ENCODE measurements at places on chromosomes 6 and 20. TPM values are rescaled to one million over a fixed set of nuclear protein-coding genes. Genes with fewer than 3 reads are reported as not detected.

DNA sequence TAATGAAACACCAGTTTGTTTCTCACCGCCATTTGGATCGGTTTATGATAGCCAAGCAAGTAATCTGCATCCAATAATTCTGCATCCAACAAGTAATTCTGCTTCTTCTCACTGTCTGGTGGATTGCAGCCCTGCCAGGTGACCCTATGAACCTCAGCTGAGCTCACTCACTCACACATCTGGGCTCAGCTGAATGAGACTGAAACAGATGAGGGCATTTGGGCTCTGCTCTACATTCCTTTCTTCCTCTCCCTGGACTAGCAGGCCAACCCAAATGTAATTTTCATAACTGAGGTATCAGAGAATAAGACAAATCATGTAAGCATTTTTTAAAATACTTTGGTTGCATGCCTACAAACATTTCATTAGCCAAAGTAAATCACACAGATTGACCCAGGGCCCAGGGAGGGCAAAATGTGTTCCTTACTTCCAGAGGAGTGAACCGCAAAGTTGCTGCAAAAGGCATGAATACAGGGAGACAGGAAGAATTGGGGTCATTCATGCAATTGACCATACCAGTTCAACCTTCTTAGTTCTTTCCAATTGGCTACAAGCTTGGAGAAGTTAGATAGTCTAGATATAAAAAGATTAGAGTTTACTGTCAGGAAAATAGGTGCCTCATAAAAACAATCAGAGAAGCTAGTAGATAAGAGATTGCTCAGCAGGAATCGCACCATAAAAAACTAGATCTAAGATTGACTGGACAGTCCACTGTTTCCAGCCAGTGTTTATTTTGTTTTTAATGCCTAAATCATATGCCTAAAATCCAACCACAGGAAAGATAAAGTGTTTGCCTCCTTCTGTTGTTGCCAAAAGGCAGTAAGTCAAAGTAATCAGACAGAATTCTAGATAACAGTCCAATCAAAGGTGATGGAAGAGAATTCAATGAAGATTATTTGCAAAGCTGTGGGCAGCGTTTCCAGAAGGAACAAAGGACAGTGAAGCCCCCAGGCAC is 43.7 kb downstream of the CBLN4 start:
- no peak for DNase-seq

- no peak for DNase-seq
Measured at GRCh38 chr6:37116326-37116725, 53.6 kb upstream of the PIM1 start.

DNA sequence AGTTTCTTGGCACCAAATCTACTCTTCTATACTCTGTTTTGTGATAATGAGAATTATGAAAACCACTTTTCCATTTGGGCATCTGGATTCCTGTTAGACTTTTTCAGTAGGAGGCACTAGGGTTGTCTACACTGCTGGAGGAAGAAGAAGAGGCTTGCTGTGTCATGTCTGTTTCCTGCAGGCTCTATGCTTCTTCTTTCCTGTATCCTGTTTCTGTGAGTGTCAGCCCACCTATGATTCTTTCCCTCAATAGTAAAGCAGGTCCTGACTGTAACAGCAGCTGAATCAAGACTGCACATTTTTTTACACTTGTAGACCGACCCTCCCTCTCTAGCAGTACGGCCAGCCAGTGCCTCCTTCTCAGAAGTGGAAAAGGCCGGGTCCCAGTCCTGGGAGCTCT is 603.9 kb downstream of the HDGFL1 start:
- no peak for DNase-seq

GRCh38 chr20:1469925-1470571 is 3.4 kb upstream of the NSFL1C start:
- peak; percentile 89 for DNase-seq

GRCh38 chr20:14561741-14562221 is 224.4 kb upstream of the FLRT3 start:
- no peak for DNase-seq

GRCh38 chr6:157967486-157967885 is 14.2 kb upstream of the SYNJ2 start:
- no peak for DNase-seq

LY6G6C gene
- not detected for total RNA-seq

UBE2V1 gene
- 90.1 TPM for total RNA-seq

LYRM2 gene
- 36.0 TPM for total RNA-seq

RIMS4 gene
- 1.4 TPM for total RNA-seq

ECT2L gene
- not detected for total RNA-seq

HIVEP2 gene
- total RNA-seq: 7.8 TPM

FILIP1 gene
- 1.0 TPM for total RNA-seq

OXT gene
- total RNA-seq: not detected

SRMS gene
- 0.52 TPM for total RNA-seq

Measured in mucosa of descending colon (tissue), 3 donors.